Midbrain (tissue), 1 donor: ENCODE measurements at places on chromosomes 7 and 10.

DNA sequence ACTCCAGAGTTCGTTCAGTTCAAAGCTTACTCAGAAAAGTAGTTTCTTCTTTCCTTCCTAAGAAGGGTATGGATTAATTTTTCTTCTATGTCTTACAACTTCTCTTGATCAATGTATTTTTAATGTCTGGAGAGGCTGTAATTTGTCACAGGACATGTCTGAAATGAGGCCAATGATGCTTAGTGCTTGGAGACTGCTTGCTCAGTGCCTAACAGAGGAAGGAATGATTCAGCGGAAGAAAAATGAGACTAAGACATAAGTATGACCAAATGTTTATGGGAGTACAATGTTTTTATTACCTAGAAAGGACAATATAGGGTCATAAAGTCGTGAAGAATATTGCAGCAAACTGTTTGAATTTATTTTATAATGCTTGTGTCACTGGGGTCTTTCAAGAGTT is 43.3 kb downstream of the GPR37 start:
- no peak for DNase-seq

GRCh38 chr7:113119429-113119828 is 1.1 kb upstream of the SMIM30 start:
- no peak for DNase-seq

DNA sequence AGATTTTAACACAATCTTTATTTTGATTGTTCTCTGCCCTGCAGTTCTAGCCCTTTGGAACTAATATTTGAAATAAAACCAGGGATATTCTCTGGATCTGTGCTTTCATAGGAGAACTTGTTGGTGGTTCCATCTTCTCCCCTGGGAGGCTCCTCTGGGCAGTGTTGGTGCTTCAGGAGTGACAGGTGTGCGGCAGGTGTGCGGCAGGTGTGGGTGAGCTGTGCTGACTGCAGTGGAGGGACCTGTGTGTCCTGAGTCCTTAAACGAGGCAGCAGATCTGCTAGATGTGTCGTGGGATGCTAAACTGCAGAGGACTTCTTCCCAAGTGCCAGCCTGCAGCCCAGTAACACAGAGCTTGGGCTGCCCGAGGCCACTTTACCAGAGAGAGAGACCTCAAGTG is 98.4 kb downstream of the LYZL1 start:
- no peak for DNase-seq

GRCh38 chr10:75723319-75723980 is 292.0 kb downstream of the LRMDA start:
- DNase-seq: no peak
